ENCODE measurements at places on chromosomes 3 and 15.

DNA sequence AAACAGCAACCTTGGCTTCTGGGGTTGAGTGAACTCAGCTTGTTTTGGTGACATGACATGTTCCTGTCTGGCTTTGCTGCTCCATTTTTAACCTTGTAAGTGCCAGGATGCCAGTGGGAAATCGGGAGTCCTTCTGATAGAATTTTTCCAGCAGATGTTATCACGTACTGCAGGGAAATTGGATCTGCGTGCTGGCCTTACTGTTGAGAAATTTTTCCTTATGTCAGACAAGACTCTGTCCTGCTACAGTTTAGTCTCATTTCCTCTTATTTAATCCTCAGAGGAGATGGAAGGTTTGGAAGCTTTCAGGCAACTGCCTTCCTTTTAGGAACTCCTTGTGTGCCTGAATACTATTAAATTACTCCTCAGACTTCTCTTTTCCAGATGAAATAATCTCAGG, 80.6 kb downstream of the PGPEP1L start:
- peak overlapping the region; percentile 15 for H3K27ac ChIP-seq
- no peak overlapping the region for H3K4me3 ChIP-seq
- no peaks in the 10 kb centered on the region for H3K27me3 ChIP-seq
- H3K4me1 ChIP-seq: peaks cover 21% of the 10 kb centered on the region

- no peaks in the 10 kb centered on the region for H3K4me1 ChIP-seq
- no peaks in the 10 kb centered on the region for H3K36me3 ChIP-seq
- DNase-seq: no peak
- H3K4me3 ChIP-seq: no peak overlapping the region
- no peaks in the 10 kb centered on the region for H3K27me3 ChIP-seq
These were observed 11.5 kb upstream of the TSEN2 start for GRCh38 chr3:12472796-12473195.

- no peaks in the 10 kb centered on the region for H3K27me3 ChIP-seq
- no peak for DNase-seq
- H3K27ac ChIP-seq: no peak overlapping the region
- H3K4me3 ChIP-seq: no peak overlapping the region
- H3K4me1 ChIP-seq: no peaks in the 10 kb centered on the region
- no peaks in the 10 kb centered on the region for H3K36me3 ChIP-seq
These were observed 444.5 kb downstream of the PLOD2 start for GRCh38 chr3:145716519-145716918.

GRCh38 chr15:43226436-43227305, 5.9 kb upstream of the EPB42 start:
- H3K4me3 ChIP-seq: no peak overlapping the region
- no peak for DNase-seq
- no peaks in the 10 kb centered on the region for H3K36me3 ChIP-seq
- H3K27ac ChIP-seq: no peak overlapping the region
- peaks cover 19% of the 10 kb centered on the region for H3K4me1 ChIP-seq

DNA sequence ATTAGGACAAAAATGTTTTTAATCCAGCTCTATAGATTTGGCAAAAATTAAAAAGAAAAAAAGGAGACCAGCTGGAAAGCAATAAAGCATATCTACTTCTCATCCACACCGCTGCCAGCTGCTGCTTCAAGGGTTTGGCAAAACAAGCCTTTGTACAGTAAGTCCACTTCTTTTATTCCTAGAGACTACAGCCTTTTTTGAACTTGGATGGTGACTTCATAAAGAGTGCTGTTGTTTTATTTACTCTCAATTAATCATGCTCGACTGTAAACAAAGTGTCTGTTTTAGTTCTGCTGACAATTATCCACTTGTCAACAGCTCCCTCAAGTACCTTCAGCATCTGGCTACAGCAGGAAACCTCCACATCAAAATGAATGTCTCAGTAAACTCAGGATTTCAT, 12.3 kb upstream of the FOXB1 start:
- peaks cover 10% of the 10 kb centered on the region for H3K4me1 ChIP-seq
- peaks cover 51% of the 10 kb centered on the region for H3K27me3 ChIP-seq
- no peak for DNase-seq
- no peak overlapping the region for H3K4me3 ChIP-seq
- H3K27ac ChIP-seq: no peak overlapping the region
- H3K36me3 ChIP-seq: no peaks in the 10 kb centered on the region

DNA sequence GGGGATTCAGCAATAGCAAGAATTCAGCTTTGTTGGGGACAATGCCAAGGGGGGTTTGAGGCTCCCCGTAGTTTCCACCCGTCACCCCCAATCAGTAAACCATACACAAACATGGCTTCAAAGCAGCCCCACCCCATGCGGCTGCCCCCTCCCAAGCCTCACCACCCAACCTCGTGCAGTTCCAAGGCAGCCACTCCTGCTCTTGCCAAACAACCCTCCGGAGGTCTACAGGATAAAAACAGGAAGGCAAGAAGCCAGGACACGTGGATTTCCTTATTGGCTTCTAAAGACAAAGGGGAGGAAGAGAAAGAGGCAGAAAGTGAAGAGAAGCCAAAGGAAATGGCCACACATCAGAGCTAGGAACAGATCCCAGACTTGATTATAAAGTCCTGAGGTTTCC, 121.1 kb downstream of the SHQ1 start:
- H3K4me3 ChIP-seq: no peak overlapping the region
- H3K27me3 ChIP-seq: no peaks in the 10 kb centered on the region
- no peak for DNase-seq
- H3K36me3 ChIP-seq: no peaks in the 10 kb centered on the region

- no peak for DNase-seq
- H3K27ac ChIP-seq: peak overlapping the region; percentile 99
- no peaks in the 10 kb centered on the region for H3K27me3 ChIP-seq
- H3K36me3 ChIP-seq: peaks cover 15% of the 10 kb centered on the region
- peaks cover 13% of the 10 kb centered on the region for H3K4me1 ChIP-seq
- H3K4me3 ChIP-seq: peak overlapping the region; percentile 73
These were observed 684 bp downstream of the SLTM start for GRCh38 chr15:58932710-58933280.
